ENCODE measurements at places on chromosomes 7 and 10. TPM values are rescaled to one million over a fixed set of nuclear protein-coding genes. Genes with fewer than 3 reads are reported as not detected.
A peak's percentile ranks its signal among the peaks of the same experiment; 100 is the strongest.

PPP1R17 gene
- polyA plus RNA-seq: 1.5 TPM

CYP2W1 gene
- polyA plus RNA-seq: not detected

CPXM2 gene
- polyA plus RNA-seq: 2.4 TPM

DNA sequence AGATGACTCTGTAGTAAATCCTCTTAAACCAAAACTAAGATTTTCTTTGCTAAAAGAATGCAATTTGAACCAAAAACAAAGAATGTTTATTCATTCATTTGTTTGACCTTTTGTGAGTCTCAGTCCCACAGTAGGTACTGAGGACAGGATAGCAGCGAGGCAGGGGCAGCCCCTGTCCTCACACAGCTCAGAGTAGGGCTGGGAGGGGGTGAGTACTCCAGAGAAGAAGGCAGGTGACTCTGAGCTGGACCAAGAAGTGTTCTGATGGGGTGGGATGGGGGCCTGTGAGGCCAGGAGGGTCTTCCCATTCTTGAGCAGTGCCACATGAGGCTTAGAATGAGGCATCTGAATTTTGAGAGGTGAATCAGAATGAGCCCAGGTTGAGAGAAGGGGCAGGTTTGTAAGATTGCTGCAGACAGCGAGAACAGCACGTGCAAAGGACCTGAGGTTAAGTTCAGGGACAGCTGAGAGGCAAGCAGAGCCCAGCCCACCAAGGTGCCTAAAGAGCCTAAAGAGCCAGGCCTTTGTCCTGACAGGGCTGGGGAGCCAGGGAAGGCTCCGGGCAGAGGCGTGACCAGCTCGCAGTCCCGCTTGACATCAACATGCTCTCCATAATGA lies 56.9 kb upstream of the CHST15 start:
- H3K4me3 ChIP-seq: no peak overlapping the region
- no peaks in the 10 kb centered on the region for H3K4me1 ChIP-seq
- H3K27ac ChIP-seq: no peak overlapping the region
- no peaks in the 10 kb centered on the region for H3K36me3 ChIP-seq

- H3K36me3 ChIP-seq: no peaks in the 10 kb centered on the region
- DNase-seq: peak; percentile 14
- H3K27ac ChIP-seq: no peak overlapping the region
- H3K27me3 ChIP-seq: 0 out of 2 replicates have a peak, but pooled peaks cover 2% of the 10 kb centered on the region
- no peaks in the 10 kb centered on the region for H3K4me1 ChIP-seq
These were observed 45.4 kb upstream of the GDF10 start for GRCh38 chr10:47254611-47255010.

- H3K27ac ChIP-seq: no peak overlapping the region
- no peaks in the 10 kb centered on the region for H3K4me1 ChIP-seq
- H3K36me3 ChIP-seq: no peaks in the 10 kb centered on the region
- H3K27me3 ChIP-seq: no peaks in the 10 kb centered on the region
- no peak overlapping the region for H3K4me3 ChIP-seq
These were observed 338.1 kb upstream of the SEMA3C start for GRCh38 chr7:81256991-81257390.

DNA sequence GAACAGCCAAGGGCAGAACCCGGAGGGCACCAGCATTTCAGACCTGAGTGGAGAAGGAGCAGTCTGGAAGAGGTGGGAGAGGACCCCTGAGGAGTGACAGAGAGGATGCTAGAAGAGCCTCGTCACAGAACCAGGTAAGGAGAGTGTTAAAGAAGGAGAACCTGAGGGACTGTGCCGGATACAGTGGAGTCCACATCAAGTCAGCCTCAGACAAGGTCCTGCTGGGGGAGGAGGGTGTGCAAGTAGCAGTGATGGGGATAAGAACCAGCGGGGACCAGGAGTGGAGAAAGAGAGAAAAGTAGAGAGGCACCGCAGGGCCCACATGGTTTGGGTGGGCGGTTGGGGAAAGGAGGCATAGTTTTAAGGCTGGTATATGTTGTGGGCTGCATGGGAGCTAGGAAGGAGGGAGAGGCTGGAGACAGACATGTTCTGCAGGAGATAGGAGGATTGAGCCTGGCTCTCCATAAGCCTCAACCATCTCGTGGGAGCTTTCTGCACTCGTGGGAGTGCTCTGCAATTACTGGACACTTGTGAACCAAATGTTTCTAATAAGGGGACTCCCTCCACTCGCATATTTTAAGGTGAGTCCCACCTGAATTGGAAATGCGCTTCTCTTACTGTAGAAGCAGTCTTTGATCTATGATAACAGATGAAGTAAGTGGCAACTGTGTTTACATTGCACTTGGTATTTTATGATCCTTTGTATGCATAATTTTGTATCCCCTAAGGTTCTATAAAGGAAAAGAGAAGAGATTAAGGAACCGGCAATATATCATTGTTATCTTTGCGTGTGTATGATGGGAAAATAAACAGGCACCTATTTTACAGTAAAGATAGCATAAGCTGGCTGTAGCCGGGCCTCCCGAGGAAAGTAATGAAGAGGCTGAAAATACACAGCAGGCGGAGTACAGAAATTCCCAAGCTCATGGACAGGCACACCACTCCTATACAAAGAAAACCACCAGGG lies 154.8 kb downstream of the ADAM12 start:
- no peak overlapping the region for H3K27ac ChIP-seq
- no peak for DNase-seq
- H3K4me1 ChIP-seq: no peaks in the 10 kb centered on the region
- no peaks in the 10 kb centered on the region for H3K27me3 ChIP-seq
